Left ventricle myocardium inferior (tissue), 1 donor: ENCODE measurements at places on chromosomes 12 and 14.

- no peak for DNase-seq
Measured at GRCh38 chr14:103277931-103278330, 56.1 kb upstream of the EIF5 start.

DNA sequence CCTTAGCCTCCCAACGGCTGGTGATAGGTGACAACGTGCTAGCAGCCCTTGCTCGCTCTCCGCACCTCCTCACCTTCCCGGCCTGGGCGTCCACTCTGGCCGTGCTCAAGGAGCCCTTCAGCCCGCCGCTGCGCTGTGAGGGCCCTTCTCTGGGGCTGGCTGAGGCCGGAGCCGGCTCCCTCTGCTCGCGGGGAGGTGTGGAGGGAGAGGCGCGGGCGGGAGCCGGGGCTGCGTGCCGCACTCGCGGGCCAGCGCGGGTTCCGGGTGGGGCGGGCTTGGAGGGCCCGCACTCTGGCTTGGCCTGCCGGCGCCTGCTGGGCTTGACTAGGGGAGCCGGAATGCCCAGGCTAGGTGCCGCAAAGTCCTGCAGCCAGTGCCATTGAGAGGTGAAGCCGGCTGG, 131.1 kb downstream of the CCER1 start:
- DNase-seq, result no peak

GRCh38 chr14:75880512-75880911, 101.3 kb downstream of the TGFB3 start:
- DNase-seq, result no peak

GRCh38 chr12:104439137-104439536, 17.6 kb upstream of the CHST11 start:
- DNase-seq, result no peak

DNA sequence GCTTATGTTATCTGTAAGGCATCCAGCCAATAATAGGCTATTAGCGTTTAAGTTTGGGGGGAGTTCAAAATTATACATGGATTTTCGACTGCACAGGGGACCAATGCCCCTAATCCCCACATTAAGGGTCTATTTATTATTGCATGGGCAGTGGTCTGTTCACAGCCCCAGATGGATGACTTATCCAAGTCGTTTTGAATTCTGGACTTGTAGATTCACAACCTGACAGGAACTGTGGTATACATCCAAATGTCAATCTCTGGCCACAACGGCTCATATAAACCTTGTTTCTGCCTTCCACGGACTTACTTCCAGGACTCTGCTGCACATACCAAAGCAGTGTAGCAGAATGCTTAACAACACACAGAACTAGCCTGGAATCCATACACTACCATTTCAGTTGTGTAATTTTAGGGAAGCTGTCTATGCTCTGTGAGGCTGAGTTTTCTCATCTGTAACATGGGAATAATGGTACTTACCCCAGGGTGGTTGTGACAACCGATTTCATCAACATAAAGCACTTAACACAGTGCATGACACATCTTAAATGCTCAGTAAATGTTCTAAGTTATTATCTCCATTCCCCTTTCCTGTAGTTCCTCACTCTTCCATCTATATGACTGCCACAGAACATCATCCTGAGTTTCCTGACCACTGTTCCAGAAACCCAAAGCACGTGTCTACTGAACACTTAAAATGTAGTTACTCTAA, 3.7 kb downstream of the DDX24 start:
- DNase-seq, result no peak

DNA sequence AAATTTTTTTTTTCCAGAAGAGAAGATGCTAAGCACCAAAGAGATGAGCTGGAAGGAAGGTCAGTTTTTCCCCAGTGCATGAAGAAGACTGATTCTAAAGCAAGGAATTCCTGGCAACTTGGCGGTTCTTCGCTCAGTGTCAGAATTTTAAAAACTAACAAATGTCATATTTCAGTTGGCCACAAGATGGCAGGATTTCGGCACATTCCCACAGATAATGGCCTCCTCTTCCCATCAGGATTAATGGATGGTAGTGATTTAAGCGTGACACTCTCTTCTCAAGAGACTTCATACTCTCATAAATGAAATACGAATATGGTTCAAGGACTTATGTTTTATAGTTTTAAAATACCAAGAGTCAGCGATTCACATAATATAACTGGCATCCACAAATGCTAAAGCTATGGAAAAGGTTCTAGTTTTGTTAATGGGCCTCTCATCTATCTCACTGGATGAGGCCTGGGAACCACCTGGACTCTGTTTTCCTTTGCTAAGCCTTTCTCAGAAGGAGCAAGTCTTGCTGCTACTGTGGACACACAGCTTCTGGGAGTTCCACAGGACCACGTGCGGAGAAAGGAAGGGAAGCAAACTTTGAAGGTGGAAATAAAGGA, 46.1 kb upstream of the PTPRO start:
- DNase-seq, result no peak

GRCh38 chr14:67710209-67710608, 8.5 kb downstream of the RDH12 start:
- DNase-seq, result no peak

GRCh38 chr12:93793983-93794382, 116.8 kb downstream of the CRADD start:
- no peak for DNase-seq

DNA sequence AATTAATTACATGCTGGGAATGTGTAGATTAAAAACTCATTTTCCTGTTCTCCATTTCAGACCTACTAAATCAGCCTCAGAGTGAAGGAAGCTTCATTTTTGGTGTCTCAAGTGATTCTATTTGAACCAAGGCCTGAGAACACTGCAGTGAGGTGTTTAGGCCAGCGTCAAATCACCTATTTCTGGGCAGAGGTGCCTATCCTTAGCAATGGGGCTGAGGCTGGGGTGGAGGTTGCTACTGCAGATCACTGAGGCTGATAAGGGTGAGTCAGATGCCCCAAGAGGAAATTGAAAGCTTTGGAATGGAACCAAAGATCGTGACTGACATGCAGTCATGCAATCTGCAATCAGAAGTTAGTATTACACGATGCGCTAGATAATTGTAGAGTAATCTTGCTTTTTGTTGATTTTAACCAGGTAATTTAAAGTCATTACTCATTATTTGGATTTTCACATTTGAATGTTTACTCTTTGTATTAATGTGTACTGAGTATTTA, 4.4 kb downstream of the TXNRD1 start:
- no peak for DNase-seq

- DNase-seq, result no peak
Measured at GRCh38 chr14:48792376-48793024, 793.7 kb downstream of the RPS29 start.

DNA sequence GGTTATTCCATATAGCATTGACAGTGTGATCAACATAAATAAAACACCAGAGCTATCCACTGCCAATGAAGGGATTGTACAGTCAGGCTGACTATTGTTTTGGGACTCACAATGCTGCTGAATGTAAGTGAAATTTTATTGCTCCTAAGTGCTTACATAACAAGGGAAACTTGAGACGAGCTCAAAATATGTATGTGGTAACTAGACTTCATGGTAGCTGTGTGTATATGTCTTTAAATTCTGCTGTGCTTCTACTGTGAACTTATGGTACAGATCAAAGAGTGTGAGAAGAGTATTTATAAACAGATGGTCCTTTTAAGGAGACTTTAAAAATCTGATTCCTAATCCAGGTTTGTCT, 6.9 kb downstream of the FLRT2 start:
- DNase-seq, result no peak

- no peak for DNase-seq
Measured at GRCh38 chr12:129635021-129635685, 268.7 kb downstream of the TMEM132D start.

- no peak for DNase-seq
Measured at GRCh38 chr14:71416392-71416791, 509.1 kb downstream of the PCNX1 start.
